Fibroblast of skin of scalp (primary cell): ENCODE measurements at places on chromosomes 6 and 20.

GRCh38 chr6:130282234-130282995 lies 59.7 kb upstream of the SAMD3 start:
- DNase-seq = peak; percentile 61

GRCh38 chr6:16727996-16728395 lies 33.3 kb downstream of the ATXN1 start:
- DNase-seq = no peak

- DNase-seq = no peak
Observed at GRCh38 chr6:53347250-53347920, 1.4 kb downstream of the ELOVL5 start.

DNA sequence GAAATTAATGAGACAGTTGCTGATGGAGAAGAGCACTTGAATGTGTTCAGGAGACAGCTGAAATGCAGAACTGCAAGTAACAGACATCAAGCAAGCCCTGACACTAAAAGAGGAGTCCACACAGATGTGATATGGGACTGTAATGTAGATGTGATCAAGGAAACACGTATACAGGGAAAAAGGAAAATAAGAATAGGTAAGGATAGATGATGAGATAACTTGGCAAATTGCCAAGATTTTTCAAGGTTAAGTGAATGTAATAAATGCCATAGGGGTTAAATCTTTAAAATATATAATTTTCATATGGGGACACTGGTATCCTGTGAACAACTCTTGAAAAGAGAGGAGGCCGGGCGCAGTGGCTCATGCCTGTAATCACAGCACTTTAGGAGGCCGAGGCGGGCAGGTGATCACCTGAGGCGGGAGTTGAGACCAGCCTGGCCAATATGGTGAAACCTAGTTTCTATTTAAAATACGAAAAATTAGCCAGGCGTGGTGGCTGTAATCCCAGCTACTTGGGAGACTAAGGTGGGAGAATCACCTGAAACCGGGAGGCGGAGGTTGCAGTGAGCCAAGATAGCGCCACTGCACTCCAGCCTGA lies 7.2 kb upstream of the SNX14 start:
- no peak for DNase-seq

- no peak for DNase-seq
Observed at GRCh38 chr6:53986721-53987521, 124.3 kb upstream of the MLIP start.

DNA sequence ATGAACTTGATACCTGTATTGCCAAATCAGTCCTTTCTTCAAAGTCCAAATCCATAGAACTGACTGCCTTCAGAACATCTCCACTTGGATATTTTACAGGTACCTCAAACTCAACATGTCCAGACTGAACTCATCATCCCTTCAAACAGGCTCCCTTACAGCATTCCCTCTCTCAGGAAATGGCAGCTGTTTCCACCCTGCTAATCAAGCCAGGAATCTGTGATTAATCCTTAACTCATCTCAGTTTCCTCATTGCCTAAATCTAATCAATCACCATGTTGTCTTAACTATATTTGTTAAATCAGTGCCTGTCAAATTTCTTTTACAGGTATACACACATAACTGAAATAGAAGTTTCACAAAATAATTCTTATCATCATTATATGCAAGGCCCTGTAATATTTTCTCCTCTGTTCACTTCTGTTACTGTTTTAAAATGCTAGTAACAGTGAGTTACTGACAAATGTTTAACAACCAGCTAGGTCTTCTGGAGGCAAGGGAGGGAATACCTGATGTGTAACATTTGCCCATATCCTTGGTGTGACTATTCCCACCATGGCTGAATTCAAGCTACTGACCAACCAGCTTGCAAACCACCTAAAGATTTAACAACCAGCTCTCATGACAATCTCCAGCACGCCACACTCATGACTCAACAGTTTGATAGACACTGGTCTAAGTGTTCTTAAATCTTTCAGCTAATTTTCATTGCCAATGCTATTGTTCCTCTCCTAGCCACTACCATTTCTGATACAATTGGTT lies 124.9 kb downstream of the ADAT2 start:
- DNase-seq = peak; percentile 23

- DNase-seq = no peak
Observed at GRCh38 chr6:3609388-3609787, 142.1 kb downstream of the PXDC1 start.

DNA sequence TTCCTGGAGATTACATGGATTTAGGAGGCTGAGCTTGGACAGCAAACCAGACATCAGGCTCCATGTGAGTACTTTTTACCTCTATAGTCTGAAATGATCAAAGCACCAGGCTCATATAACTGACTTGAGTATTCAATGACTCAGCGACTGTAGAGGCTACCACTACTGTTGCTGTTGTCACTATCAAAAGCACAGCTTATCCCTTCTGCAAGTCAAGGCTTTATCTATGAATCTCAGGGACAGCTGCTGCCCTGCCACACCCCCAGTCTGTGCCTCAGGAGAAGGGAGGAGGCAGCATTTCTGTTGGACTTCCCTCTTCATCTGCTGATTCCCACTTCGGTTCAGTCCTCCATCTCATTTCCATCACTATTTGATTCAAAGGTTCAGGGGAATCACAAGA lies 80.5 kb upstream of the CNR1 start:
- no peak for DNase-seq

- DNase-seq = peak; percentile 14
Observed at GRCh38 chr6:151148111-151148510, 91.7 kb upstream of the AKAP12 start.

- no peak for DNase-seq
Observed at GRCh38 chr20:12798286-12798685, 210.5 kb upstream of the SPTLC3 start.

GRCh38 chr6:164344801-164345291 lies 930.3 kb downstream of the QKI start:
- DNase-seq = no peak

GRCh38 chr6:141866731-141867497 lies 265.8 kb upstream of the GJE1 start:
- DNase-seq = no peak

GRCh38 chr6:106788761-106789160 lies 159.4 kb downstream of the QRSL1 start:
- no peak for DNase-seq

GRCh38 chr6:143279385-143279784 lies 171.1 kb downstream of the ADAT2 start:
- DNase-seq = peak; percentile 35

- DNase-seq = peak; percentile 5
Observed at GRCh38 chr20:57560554-57561355, at the start of gene PCK1. Gene PCK1 (plus strand): TSS chr20:57561110. CDS start chr20:57561412, 302 bp downstream.

- DNase-seq = no peak
Observed at GRCh38 chr20:64149809-64150560, 14.3 kb upstream of the MYT1 start.

- peak; percentile 50 for DNase-seq
Observed at GRCh38 chr6:81241126-81242041, 511.1 kb downstream of the TENT5A start.

GRCh38 chr6:91083211-91083610 lies 496.3 kb upstream of the MAP3K7 start:
- peak; percentile 39 for DNase-seq
